ENCODE measurements at places on chromosomes 16 and 17.

- no peak for DNase-seq
- no peak overlapping the region for H3K4me3 ChIP-seq
- H3K27me3 ChIP-seq = no peaks in the 10 kb centered on the region
- no peak overlapping the region for H3K27ac ChIP-seq
- no peaks in the 10 kb centered on the region for H3K36me3 ChIP-seq
- peaks cover 5% of the 10 kb centered on the region for H3K4me1 ChIP-seq
These were observed 358.5 kb downstream of the CDH8 start for GRCh38 chr16:61677776-61678175.

GRCh38 chr17:17496189-17497064 lies at the start of gene RASD1:
Gene RASD1, minus strand, starts transcription at chr17:17496395. Its CDS starts 214 bp downstream, at chr17:17496181.
- peak within 1 kb of the TSS; percentile 67 for H3K4me3 ChIP-seq
- no peak within 1 kb of the TSS for H3K27ac ChIP-seq
- no peaks in the 10 kb centered on the region for H3K36me3 ChIP-seq
- H3K27me3 ChIP-seq = peaks cover 31% of the 10 kb centered on the region

GRCh38 chr16:49021136-49021535 lies 260.5 kb downstream of the CBLN1 start:
- H3K27me3 ChIP-seq = no peaks in the 10 kb centered on the region
- no peak overlapping the region for H3K27ac ChIP-seq
- DNase-seq = peak; percentile 25

DNA sequence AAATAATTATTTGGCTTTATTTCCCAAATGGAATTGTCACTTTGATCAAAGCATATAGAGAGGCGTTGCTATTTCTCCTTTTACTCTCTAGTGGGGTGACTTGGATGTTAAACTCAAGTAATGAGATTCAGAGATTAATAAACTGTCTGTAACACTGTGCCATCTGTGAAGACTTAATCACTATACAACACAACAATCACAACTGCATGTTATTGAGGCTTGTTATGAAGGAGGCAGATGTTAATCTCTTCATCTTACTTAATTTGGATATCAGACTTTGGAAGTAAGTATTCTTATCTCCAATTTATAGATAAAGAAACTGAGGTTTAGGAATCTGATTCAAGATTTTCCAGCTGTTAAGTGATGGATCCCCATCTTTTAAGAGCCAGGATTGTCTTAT lies 132.5 kb downstream of the CNTNAP4 start:
- H3K27ac ChIP-seq = no peak overlapping the region
- no peak for DNase-seq
- no peak overlapping the region for H3K4me3 ChIP-seq
- no peaks in the 10 kb centered on the region for H3K36me3 ChIP-seq
- no peaks in the 10 kb centered on the region for H3K4me1 ChIP-seq

DNA sequence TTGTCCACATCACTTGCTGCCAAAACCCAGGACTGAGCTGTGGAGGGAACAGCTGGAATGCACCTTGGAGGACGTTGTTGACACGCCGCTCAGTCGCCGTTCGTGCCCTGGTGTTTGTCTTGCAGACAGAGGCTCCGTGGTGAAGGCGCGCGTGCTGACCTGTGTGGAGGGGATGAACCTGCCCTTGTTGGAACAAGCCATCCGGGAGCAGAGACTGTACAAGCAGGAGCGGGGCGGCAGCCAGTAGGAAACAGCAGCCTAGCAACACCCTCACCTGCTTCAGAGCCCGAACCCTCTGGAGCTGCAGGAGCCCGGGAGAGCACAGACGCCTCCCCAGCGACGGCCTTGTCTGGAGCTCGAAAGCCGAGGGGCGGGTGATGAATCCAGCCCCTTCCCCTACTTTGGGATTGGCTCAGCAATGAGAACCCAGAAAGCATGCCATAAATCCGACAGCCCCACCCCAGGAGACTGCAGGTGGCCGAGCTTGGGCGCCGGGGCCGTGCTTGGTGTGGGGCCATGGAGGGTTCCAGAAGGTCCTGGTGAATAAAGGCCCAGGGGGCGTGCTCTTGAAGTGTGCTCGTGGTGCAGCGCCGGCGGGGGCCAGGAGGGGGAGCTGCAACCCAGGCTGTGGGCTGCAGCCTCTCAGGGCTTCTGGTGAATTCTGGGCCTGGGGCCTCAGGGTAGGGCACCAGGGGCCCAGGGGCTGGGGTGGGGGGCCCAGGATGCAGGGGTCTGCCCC lies 470 bp upstream of the CDK3 start:
- no peaks in the 10 kb centered on the region for H3K36me3 ChIP-seq
- H3K4me1 ChIP-seq = no peaks in the 10 kb centered on the region
- DNase-seq = peak; percentile 75
- H3K27me3 ChIP-seq = no peaks in the 10 kb centered on the region
- no peak overlapping the region for H3K27ac ChIP-seq
- H3K4me3 ChIP-seq = no peak overlapping the region

DNA sequence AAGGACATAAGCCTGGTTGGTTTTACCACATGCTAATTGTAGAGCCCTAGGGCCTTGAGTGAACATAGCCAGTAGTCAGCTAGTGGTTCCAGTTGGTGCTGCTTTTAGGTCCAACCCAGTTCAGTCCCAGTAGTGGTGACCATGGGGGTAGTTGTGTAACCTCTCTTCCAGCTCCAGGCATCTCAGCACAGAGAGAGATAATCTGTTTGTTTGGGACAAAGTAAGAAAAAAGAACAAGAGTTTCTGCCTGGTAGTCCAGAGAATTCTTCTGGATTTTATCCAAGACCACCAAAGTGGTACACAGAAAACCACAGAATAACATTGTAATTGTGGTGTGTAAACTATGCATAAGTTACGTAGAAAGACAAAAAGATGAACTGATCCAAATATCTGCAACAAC lies 5.2 kb upstream of the CCL13 start:
- no peaks in the 10 kb centered on the region for H3K36me3 ChIP-seq
- H3K27ac ChIP-seq = no peak overlapping the region
- no peak overlapping the region for H3K4me3 ChIP-seq
- no peak for DNase-seq
- H3K4me1 ChIP-seq = no peaks in the 10 kb centered on the region

DNA sequence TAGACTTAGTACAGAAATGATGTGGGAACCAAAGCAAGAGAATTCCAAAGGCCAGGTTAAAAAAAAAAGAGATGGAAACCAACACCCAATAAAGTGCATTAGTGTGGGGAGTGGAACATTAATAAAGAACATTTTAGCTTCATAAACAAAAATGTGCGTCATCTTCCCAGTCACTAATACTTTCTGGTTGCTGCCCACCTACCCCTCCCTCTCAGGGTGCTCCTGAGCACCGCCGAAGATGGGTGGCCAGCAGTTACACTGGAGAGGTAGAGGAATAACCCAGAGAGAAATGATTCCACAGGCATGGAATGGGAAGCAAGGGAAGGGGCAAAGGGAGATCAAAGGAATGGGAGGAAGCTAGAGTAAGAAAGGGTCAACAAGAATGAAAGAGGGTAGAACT lies 6.0 kb upstream of the CHD3 start:
- no peak overlapping the region for H3K4me3 ChIP-seq
- H3K4me1 ChIP-seq = peaks cover 27% of the 10 kb centered on the region
- H3K27ac ChIP-seq = no peak overlapping the region

DNA sequence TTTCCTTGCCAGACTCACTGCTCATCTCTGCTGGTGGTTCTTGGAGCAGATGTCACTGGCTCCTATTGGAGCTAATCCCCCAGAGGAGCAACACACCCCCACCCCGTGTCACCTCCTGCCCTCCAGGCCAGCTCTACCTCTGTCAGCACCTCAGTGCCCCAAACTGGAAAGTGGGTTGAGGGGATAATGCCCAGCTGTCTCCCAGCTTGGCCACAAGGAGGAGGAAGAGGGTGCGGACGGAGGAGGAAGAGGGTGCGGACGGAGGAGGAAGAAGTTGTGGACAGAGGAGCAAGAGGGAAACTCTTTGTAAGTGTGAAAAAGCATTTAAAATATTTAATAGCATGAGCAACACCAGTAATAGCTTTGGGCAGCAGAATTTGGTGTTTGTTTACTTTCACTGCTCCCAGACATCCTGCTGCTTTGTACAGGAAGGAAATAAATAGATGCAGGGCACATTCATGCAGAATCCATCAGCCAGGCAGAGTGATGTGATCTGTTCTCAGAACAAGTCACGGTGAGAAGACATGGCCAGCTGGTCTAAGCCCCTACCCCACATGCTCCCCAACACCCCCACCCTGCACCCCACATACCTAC lies 82.5 kb downstream of the C17orf67 start:
- DNase-seq = no peak
- H3K27me3 ChIP-seq = no peaks in the 10 kb centered on the region
- peaks cover 14% of the 10 kb centered on the region for H3K4me1 ChIP-seq
- H3K27ac ChIP-seq = no peak overlapping the region
- no peaks in the 10 kb centered on the region for H3K36me3 ChIP-seq
- H3K4me3 ChIP-seq = no peak overlapping the region

- H3K4me1 ChIP-seq = peaks cover 6% of the 10 kb centered on the region
- DNase-seq = no peak
- H3K4me3 ChIP-seq = no peak overlapping the region
- no peak overlapping the region for H3K27ac ChIP-seq
These were observed 352.7 kb downstream of the CA10 start for GRCh38 chr17:51805765-51806164.

GRCh38 chr16:68079626-68080344 lies 5.4 kb upstream of the NFATC3 start:
- H3K4me1 ChIP-seq = peaks cover 9% of the 10 kb centered on the region
- no peak for DNase-seq
- H3K36me3 ChIP-seq = no peaks in the 10 kb centered on the region
- no peak overlapping the region for H3K4me3 ChIP-seq
- H3K27ac ChIP-seq = no peak overlapping the region

- H3K4me1 ChIP-seq = peaks cover 3% of the 10 kb centered on the region
- peaks cover 61% of the 10 kb centered on the region for H3K27me3 ChIP-seq
- no peak within 1 kb of the TSS for H3K27ac ChIP-seq
These were observed at the start of gene COPZ2 for GRCh38 chr17:48037036-48037837. Gene COPZ2, minus strand, starts transcription at chr17:48037797. Its CDS starts 20 bp downstream, at chr17:48037777.

- H3K36me3 ChIP-seq = no peaks in the 10 kb centered on the region
- H3K4me1 ChIP-seq = no peaks in the 10 kb centered on the region
- H3K27me3 ChIP-seq = no peaks in the 10 kb centered on the region
- H3K27ac ChIP-seq = no peak overlapping the region
- DNase-seq = no peak
These were observed 25.3 kb downstream of the CDIP1 start for GRCh38 chr16:4513086-4513860.

DNA sequence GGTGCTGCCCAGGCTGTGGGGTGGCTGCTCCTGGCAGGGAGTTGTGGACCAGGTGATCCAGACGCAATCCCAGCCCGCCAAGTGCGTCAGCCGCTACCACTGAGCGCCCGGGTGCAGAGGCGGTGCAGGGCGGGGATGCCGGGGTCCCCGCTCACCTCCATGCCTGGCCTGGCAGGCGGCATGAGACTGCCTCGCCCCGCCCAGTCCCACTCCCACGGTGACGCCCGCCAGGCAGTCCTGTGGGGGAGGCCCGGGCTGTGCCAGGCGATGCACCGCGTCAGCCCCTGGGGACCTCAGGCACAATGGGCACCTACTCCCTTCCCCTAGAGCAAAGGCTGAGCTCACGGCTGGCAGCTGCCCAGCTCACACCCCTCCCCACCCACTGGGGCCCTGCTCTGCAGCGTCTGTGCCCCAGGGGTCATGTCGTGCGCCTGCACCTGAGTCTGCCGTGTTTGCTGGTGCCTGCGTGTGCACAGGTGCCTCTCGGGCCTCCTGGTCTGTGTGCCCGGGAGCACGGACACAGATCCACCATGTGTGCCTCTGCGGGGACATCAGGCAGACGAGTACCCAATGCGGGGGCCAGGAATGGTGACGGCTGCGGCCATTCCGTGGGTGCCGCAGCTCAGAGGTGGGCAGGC lies 5.3 kb downstream of the RPUSD1 start:
- no peak for DNase-seq
- H3K4me3 ChIP-seq = no peak overlapping the region
- H3K27me3 ChIP-seq = peaks cover 38% of the 10 kb centered on the region
- no peaks in the 10 kb centered on the region for H3K4me1 ChIP-seq

GRCh38 chr16:73022534-73022933 lies 25.4 kb downstream of the ZFHX3 start:
- H3K27ac ChIP-seq = no peak overlapping the region
- peaks cover 37% of the 10 kb centered on the region for H3K27me3 ChIP-seq
- no peak overlapping the region for H3K4me3 ChIP-seq
- no peaks in the 10 kb centered on the region for H3K36me3 ChIP-seq

- no peak overlapping the region for H3K4me3 ChIP-seq
- H3K36me3 ChIP-seq = no peaks in the 10 kb centered on the region
- no peak for DNase-seq
- no peaks in the 10 kb centered on the region for H3K4me1 ChIP-seq
These were observed 39.5 kb upstream of the SDK2 start for GRCh38 chr17:73683771-73684170.

DNA sequence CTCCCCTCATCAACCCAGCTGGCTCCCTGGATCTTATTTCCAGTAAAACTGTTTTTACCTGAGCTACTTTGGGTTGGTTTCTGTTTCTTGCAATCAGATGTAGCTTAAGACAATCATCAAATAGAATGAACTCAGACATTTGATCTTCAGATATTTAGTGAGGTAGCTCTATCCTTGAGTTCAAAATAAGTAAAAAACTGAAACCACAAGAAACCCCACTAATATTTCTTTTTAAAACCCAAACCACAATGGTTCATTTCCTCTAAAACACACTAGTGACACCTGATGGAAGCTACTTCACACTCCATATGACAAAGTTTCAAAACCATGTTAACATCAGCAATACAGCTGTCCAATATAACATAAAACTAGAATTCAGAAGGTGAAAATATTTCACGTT lies 37.8 kb downstream of the CACNG1 start:
- H3K27me3 ChIP-seq = no peaks in the 10 kb centered on the region
- H3K4me3 ChIP-seq = no peak overlapping the region
- H3K27ac ChIP-seq = no peak overlapping the region
- H3K36me3 ChIP-seq = no peaks in the 10 kb centered on the region
- DNase-seq = no peak

- H3K27me3 ChIP-seq = no peaks in the 10 kb centered on the region
- no peak for DNase-seq
- no peak overlapping the region for H3K4me3 ChIP-seq
- H3K36me3 ChIP-seq = no peaks in the 10 kb centered on the region
- no peak overlapping the region for H3K27ac ChIP-seq
These were observed 120.6 kb upstream of the FOXF1 start for GRCh38 chr16:86389566-86390328.

DNA sequence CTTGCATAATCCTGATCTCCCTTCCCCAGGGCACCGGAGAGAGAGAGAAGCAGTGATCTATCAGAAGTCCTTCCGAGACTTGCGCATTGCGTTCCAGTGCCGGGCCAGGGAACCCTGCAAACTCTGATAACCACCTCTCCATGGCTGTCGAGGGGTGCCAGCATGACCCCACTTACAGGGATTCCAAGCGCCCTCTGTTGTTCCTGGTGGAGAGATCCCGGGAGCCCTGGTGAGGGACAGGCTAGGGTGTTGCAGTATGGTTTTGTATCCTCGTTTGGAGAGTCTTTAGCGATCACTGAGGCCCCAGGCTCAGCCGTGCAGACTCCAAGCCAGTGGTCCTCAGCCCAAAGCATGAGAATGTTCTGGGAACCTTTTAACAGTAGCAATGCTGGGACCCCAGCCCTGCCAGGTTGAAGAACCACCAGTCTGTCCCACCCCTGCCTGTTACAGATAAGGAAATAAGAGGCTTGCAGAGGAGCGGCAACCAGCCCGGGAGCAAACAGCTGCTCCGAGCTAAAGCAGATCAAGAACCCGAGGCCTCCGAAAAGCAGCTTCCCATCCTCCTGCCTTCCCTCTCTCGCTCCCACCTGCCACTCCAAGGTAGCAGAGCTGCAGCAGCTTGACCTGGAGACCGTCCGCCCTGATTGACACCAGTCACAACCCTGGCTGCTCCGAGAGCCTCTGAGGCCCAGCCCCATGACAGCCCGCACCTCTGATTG lies 150.3 kb upstream of the RPL38 start:
- DNase-seq = no peak
- no peaks in the 10 kb centered on the region for H3K36me3 ChIP-seq
- H3K4me3 ChIP-seq = no peak overlapping the region
- H3K4me1 ChIP-seq = peaks cover 23% of the 10 kb centered on the region
- peaks cover 33% of the 10 kb centered on the region for H3K27me3 ChIP-seq
